ENCODE measurements at places on chromosomes 13 and 19. TPM values are rescaled to one million over a fixed set of nuclear protein-coding genes. Genes with fewer than 3 reads are reported as not detected.

GRCh38 chr19:681029-682019 is 5.1 kb downstream of the FSTL3 start:
- H3K36me3 ChIP-seq, result no peaks in the 10 kb centered on the region
- H3K27me3 ChIP-seq, result peaks cover 2% of the 10 kb centered on the region
- peak overlapping the region; percentile 85 for H3K4me3 ChIP-seq
- peaks cover 17% of the 10 kb centered on the region for H3K4me1 ChIP-seq

DNA sequence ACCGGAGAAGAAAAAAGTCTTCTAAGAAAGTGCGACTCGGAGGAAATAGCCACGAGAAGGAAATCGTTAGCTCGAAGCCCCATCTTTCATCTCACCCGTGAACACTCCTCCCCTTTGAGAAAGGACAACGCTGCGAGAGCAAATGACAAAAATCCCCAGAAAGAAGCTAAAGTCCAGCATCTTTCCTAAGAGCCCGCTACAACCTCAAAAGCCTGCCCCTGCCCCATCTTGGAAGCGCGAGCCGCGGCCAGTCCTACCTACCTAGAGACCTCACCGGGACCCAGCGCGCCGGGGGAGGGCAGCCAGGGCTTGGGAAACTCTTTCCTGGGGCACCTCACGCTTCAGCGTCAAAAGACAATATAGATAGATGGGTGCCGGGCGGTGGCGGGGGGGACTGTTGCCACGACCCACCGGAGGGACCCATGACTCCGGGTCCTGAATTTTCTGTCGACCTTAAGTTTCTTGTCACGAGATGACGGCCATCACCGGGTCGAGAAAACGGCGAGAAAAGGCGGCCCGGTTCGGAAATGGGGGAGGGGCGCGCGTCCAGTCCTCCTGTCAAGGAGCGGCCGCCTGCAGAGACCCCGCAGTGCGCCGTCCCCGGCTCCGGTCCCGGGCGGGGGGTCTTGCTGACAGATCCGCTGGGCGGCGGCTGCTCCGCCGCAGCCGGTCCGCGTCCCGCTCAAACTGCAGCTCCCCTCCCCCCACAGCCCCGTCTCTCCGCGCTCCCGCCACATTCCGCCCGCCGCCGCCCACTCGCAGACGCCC is 65.9 kb downstream of the KCNRG start:
- H3K27me3 ChIP-seq, result no peaks in the 10 kb centered on the region
- peak; percentile 18 for DNase-seq
- peak overlapping the region; percentile 100 for H3K4me3 ChIP-seq
- peaks cover 51% of the 10 kb centered on the region for H3K4me1 ChIP-seq
- peaks cover 19% of the 10 kb centered on the region for H3K36me3 ChIP-seq

DNA sequence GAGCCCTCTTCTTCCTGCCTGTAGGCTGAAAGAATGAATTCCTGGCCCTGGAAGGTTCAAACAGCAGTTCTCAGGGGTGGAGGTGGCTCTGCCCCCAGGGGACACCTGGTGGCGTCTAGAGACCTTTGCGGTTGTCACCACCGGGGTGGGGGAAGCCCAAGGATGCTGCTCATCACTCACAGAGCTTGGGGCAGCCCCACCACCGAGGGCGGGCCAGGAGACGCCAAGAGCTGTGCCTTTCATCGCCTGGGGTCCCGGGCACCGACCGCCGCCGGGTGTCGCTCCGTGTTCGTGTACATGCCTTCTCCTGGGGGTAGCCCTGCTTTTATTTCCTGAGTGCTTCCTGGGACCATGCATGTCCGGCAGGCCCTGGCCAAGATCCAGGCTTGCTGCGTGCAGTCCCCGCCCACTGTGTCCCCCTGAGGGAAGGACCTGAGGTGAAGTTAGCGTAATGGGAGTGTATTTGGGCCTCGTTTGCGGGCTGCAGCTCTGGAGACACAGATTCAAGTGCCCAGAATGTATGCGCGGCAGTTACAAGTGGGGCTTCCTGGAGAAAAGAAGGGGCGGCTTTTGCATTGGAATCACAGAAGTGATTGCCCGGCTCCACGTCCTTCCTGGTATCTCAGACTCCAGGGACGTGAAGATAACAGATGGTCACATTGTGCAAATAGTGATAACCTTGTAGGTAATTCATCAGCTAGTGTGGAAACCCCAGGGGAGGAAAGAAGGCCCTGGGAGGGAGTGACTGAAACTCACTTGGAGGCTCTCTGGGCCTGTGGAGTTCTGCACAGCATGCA is 7.8 kb downstream of the DOT1L start:
- no peak overlapping the region for H3K4me3 ChIP-seq
- no peaks in the 10 kb centered on the region for H3K27me3 ChIP-seq
- H3K27ac ChIP-seq, result 0 out of 2 replicates have a peak overlapping the region, but pooled peaks have one; percentile 21
- H3K36me3 ChIP-seq, result peaks cover 10% of the 10 kb centered on the region
- no peak for DNase-seq
- H3K4me1 ChIP-seq, result peaks cover 50% of the 10 kb centered on the region

GRCh38 chr13:43881580-43881979 is 1.9 kb downstream of the LACC1 start:
- H3K4me3 ChIP-seq, result no peak overlapping the region
- H3K27ac ChIP-seq, result no peak overlapping the region
- peaks cover 4% of the 10 kb centered on the region for H3K36me3 ChIP-seq
- H3K4me1 ChIP-seq, result peaks cover 28% of the 10 kb centered on the region
- no peak for DNase-seq

DNA sequence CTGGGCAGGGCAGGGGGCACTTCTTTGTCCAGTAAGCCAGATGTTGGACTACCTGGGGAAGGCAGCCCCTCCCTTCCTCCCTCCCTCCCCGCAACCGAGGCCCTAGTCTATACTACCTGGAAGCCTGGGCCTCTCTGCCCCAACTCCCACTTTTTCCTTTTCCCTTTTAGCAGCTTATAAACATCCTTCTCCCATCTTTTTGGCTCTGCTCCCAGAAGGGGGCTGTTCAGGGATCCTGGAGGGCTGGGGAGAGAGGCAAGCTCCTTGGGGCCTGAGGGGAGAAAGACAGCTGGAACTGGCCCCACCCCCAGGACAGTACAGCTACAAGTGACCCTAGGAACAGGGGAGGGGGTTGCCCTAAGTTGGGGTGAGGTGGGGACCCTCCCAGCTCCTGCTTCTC is 44.9 kb downstream of the LYL1 start:
- peaks cover 84% of the 10 kb centered on the region for H3K4me1 ChIP-seq
- H3K4me3 ChIP-seq, result no peak overlapping the region
- DNase-seq, result no peak
- no peak overlapping the region for H3K27ac ChIP-seq

DNA sequence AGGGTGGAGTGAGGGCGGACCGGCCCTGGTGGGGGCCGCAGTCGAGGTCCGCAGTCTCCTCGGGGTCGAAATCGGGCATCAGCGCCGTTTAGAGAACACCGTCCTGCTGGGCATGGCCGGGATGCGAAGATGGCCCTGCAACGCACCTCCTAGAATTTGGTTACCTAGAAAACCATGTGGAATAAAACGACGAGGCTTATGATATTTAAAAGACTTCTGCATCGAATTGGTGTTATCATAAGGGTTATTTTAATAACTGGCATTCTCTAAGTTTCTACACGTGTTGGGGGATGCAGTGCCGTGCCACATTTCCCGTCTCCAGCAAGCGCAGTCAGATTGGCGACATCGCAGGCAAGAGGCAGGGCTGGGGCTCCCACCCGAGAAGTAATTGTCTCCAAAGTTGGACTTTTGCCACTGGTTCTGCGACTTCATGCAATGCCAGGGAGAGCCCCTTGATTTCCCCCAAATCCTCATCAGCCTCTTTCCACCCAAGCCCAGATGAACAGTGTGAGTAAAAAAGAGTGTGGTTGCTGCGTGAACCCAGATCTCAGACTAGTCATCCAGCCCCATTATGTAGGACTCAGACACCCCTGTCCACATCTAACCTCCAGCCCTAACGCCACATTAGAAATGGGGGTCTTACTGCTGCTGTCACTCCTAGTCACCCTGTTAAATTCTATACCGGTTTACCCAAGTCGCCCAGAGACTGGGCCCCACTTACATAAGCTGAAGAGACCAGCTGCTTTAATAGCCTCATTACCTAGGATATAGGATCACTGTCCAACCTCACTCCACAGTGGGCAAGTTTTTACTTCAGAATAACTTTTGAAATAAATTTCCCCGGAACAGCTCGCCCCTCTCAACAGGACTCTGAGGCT is 571 bp upstream of the DHRS12 start:
- no peak for DNase-seq
- H3K27ac ChIP-seq, result peak overlapping the region; percentile 70
- H3K4me1 ChIP-seq, result peaks cover 30% of the 10 kb centered on the region
- peaks cover 6% of the 10 kb centered on the region for H3K27me3 ChIP-seq
- no peaks in the 10 kb centered on the region for H3K36me3 ChIP-seq

DNA sequence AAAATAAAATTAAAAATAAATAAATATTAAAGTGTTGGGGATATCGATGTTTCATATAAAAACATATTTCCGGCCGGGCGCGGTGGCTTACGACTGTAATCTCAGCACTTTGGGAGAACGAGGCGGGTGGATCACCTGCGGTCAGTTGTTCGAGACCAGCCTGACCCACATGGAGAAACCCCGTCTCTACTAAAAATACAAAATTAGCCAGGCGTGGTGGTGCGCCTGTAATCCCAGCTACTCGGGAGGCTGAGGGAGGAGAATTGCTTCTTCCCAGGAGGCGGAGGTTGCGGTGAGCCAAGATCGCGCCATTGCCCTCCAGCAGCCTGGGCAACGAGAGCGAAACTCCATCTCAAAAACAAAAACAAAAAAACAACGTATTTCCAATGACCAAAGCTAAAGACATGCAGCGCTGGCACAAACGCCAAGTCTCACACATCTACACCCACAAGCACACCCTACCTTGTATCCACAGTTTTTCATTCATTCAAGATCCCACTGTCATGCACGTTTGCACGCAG is 907 bp downstream of the ZNF569 start:
- H3K36me3 ChIP-seq, result peaks cover 39% of the 10 kb centered on the region
- DNase-seq, result no peak
- peaks cover 33% of the 10 kb centered on the region for H3K4me1 ChIP-seq
- H3K4me3 ChIP-seq, result peak overlapping the region; percentile 98
- H3K27ac ChIP-seq, result peak overlapping the region; percentile 96

- DNase-seq, result peak; percentile 40
- H3K36me3 ChIP-seq, result no peaks in the 10 kb centered on the region
- no peaks in the 10 kb centered on the region for H3K27me3 ChIP-seq
- no peak overlapping the region for H3K4me3 ChIP-seq
Observed at GRCh38 chr19:31152906-31153305, 196.3 kb downstream of the TSHZ3 start.

- H3K4me3 ChIP-seq, result peak overlapping the region; percentile 99
- peaks cover 55% of the 10 kb centered on the region for H3K4me1 ChIP-seq
- peak overlapping the region; percentile 85 for H3K27ac ChIP-seq
- H3K36me3 ChIP-seq, result peaks cover 11% of the 10 kb centered on the region
Observed at GRCh38 chr19:6738787-6739389, 592 bp upstream of the TRIP10 start.

- H3K27ac ChIP-seq, result no peak overlapping the region
- no peak for DNase-seq
- peaks cover 12% of the 10 kb centered on the region for H3K36me3 ChIP-seq
- H3K4me3 ChIP-seq, result no peak overlapping the region
- peaks cover 12% of the 10 kb centered on the region for H3K4me1 ChIP-seq
Observed at GRCh38 chr13:110463871-110464510, 97.5 kb downstream of the RAB20 start.

DNA sequence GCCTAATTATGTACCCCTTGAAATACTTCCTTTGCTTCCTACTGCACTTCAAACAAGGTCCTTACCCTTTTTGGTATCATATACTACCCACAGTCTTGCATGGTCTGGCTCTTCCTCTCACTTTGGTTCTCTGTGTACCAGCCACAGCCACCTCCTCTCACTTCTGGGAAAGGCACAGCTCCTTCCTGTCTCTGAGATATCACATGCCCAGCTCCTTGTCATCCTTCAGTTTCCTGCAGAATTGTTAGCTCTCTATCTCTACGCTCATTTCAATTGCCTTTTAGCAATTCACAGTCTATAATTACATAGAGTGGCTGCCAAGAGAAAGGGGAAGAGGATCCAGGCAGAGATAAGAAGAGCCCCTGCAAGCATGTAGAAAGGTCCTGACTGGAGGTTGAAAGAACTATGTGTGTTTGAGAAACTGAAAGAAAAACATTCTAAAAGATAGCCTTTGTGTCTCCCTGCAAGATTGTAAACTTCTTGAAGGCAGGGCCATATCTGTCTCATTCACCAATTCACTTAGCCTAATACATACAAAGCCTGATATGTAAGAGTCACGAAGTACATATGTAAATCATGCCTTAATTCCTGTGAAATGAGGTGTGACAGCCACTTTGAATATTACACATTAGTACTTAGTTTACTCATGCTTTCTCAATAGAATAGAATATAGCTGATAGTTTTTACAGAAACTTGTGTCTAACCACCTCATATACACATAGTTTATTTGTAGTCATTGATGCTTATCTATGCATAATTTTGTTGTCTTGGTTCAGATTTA is 933.1 kb downstream of the DIAPH3 start:
- no peak overlapping the region for H3K4me3 ChIP-seq
- no peak for DNase-seq
- H3K27ac ChIP-seq, result no peak overlapping the region
- no peaks in the 10 kb centered on the region for H3K27me3 ChIP-seq
- H3K4me1 ChIP-seq, result no peaks in the 10 kb centered on the region

- H3K4me3 ChIP-seq, result peak overlapping the region; percentile 98
- H3K36me3 ChIP-seq, result peaks cover 27% of the 10 kb centered on the region
- DNase-seq, result no peak
- H3K4me1 ChIP-seq, result peaks cover 23% of the 10 kb centered on the region
- H3K27ac ChIP-seq, result peak overlapping the region; percentile 97
Observed at GRCh38 chr19:17860331-17860992, 752 bp downstream of the RPL18A start.

GRCh38 chr13:50527612-50528509 is 315.6 kb downstream of the DLEU7 start:
- H3K4me3 ChIP-seq, result no peak overlapping the region
- peaks cover 26% of the 10 kb centered on the region for H3K4me1 ChIP-seq
- no peak overlapping the region for H3K27ac ChIP-seq

DNA sequence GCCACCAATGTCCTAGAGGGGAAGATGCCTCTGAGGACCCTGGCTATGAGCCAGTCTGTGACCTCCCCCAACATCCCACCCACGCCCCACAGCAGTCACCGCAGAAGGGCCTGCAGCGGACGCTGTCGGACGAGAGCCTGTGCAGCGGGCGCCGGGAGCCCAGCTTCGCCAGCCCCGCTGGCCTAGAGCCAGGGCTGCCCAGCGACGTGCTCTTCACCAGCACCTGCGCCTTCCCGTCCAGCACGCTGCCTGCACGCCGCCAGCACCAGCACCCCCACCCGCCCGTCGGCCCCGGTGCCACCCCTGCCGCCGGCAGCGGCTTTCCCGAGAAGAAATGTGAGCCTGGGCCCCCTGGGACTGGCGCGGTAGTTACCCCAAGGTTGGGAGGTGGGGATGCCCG is 30.6 kb downstream of the DPF1 start:
- H3K36me3 ChIP-seq, result peaks cover 27% of the 10 kb centered on the region
- H3K4me1 ChIP-seq, result peaks cover 6% of the 10 kb centered on the region
- H3K4me3 ChIP-seq, result no peak overlapping the region
- H3K27ac ChIP-seq, result 0 out of 2 replicates have a peak overlapping the region, but pooled peaks have one; percentile 29
- peaks cover 3% of the 10 kb centered on the region for H3K27me3 ChIP-seq
- DNase-seq, result no peak

GRCh38 chr13:67017276-67017675 is 212.9 kb downstream of the PCDH9 start:
- no peak overlapping the region for H3K4me3 ChIP-seq
- H3K27ac ChIP-seq, result no peak overlapping the region
- H3K4me1 ChIP-seq, result no peaks in the 10 kb centered on the region
- H3K27me3 ChIP-seq, result no peaks in the 10 kb centered on the region
- no peaks in the 10 kb centered on the region for H3K36me3 ChIP-seq
- DNase-seq, result no peak

PLIN5 gene
- total RNA-seq, result not detected

DLL3 gene
- total RNA-seq, result 0.27 TPM

ZNF667 gene
- 2.5 TPM for total RNA-seq

RUBCNL gene
- total RNA-seq, result not detected

PLPPR3 gene
- total RNA-seq, result not detected

Measured in HFFc6 (cell line).